ENCODE measurements at places on chromosomes 12 and 14.

GRCh38 chr12:117000316-117000715 is 89.6 kb downstream of the FBXW8 start:
- DNase-seq, result no peak

GRCh38 chr12:20415641-20416040 is 47.3 kb downstream of the PDE3A start:
- no peak for DNase-seq

DNA sequence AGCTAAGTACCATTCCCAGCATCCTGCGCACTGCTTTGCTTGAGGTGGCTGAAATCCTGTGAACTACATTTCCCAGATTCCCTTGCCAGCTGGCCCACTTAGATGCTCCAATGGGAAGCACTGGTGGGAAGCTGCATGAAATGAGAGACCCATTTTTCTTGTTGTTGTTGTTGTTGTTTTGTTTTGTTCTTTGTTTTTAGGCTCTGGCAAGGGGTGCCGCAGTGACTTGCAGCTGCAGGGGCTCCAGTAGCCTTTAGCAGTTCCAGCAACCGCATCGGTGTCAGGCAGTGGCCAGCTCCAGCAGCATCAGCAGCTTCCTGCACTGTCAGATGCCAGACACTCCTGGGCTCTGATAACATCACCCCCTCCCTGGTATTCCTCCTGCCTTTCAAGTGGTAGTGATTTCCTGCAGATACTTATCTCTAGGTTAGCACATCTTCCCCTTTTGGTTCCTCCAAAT is 8.8 kb upstream of the EGLN3 start:
- DNase-seq, result no peak

- DNase-seq, result no peak
These were observed 6.5 kb upstream of the GLT8D2 start for GRCh38 chr12:104056419-104056972.

DNA sequence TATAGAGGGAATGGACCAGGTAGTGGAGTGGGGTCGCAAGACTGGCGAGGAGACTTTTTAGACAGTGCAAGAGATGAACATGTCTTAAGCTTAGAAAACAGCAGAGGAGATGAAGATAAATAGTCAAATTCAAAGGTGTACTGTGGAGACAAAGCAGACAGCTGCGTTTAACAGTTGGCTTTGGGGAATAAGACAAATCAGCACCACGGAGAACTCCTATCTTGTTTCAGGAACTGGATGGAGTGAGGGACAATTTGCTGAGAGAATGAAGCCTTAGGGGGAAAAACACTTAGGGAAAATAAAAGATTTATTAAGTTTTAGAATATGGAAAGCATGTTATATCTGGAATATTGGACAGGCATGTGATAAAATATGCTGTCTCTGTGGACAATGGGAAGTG is 458.8 kb downstream of the GLT1D1 start:
- no peak for DNase-seq

DNA sequence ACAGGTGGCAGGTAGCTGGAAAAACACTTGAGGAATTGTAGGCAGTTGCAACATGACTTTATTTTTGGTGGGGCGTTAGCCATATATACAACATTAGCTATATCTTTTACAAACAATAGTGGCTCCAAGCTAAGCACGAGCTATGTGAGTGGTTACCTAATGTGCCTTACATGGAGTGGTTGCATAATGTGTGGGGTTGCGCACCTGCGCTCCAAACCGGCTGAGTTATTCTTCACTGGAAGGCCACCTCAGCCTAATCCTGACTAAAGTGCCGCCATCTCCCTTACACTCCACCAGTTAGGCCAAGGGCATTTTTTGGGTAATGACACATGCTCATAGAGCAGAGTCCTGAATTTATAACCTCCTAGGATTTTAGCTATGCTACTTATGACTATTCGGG is 31.8 kb upstream of the G2E3 start:
- no peak for DNase-seq

GRCh38 chr14:49858383-49858782 is 5.8 kb upstream of the NEMF start:
- no peak for DNase-seq

DNA sequence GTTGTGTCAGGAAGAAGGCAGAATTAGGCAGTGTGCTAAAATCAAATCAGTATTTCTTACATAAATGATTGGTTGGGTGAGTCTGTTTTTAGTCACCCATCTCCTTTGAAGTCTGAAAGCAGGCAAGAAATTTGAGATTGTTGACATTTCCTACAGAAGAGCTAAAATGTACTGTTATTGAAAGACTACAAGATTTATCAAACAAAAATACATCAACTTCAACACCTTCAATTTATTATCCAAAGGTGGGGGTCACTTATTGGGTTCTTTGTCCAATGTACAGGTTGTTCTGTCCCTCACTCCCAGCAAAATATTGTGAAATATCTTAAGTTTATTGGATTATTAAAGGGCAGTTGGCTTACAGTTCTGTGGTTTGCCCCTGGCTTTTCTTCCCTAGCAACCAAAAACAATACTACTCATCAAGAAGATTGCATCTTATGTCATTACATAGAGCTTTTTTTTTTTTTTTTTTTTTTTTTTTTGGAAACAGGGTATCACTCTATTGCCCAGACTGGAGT is 20.6 kb upstream of the PKP2 start:
- DNase-seq, result no peak

DNA sequence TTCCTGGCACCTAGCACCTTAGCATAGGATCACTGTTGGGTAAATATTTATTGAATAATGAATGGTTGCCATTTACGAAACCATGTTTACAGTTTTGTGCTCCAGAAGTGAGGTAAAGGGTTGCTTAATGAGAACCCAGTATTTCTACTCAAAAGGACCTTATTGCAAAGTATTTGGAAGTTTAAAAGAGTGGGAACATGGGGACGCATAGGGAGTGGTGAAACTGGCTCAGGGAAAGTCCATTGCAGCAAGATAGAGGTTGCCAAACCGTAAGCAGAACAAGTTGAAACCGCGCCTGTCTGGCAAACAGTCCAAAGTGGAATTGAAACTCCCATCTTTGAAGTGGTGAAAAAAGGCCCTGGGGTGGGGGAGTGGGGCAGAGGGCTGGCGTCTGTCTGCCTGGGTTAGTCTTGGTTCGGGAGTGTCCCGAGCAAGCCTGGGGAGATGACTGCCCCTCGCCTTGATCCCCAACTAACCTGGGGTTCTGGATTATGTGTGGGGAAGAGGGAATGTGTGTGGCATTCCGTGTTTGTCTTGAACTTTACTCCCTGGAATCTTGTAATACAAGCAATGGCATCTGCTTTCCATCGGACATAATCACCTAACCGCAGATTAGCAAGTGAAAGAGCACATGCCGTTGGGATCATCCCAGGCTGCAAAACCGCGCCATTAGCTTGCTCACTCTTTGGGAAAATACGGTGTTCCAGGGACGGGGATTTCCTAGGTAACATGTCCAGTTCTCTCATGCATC is 7.2 kb downstream of the ALDH2 start:
- DNase-seq, result no peak

GRCh38 chr12:118880720-118881493 is 100.4 kb upstream of the SRRM4 start:
- DNase-seq, result no peak

GRCh38 chr14:101442451-101442850 is 118.8 kb upstream of the DIO3 start:
- no peak for DNase-seq

DNA sequence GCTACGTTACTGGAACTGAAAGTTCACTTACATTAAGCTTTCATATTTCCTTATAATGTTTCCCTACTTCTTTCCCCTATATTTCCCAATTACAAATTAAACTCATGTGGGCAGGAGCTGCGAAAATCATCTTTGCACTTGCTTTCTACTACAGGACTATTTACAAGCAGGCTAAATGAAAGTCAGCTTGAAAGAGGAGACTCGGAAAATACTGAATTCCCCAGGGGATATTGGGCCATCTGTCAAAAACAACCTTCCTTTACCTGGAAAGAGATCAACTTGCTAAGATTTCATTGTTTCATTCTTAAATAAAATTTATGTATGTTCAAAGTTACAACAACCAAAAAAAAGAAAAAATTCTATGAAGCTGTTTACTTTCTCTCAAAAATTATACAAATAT is 92.8 kb upstream of the BBS10 start:
- no peak for DNase-seq

- no peak for DNase-seq
These were observed 9.5 kb upstream of the RAB35 start for GRCh38 chr12:120125792-120126634.

- DNase-seq, result no peak
These were observed 59.5 kb upstream of the GARIN2 start for GRCh38 chr14:67129768-67130167.

GRCh38 chr12:1517007-1517406 is 77.4 kb downstream of the FBXL14 start:
- DNase-seq, result no peak

DNA sequence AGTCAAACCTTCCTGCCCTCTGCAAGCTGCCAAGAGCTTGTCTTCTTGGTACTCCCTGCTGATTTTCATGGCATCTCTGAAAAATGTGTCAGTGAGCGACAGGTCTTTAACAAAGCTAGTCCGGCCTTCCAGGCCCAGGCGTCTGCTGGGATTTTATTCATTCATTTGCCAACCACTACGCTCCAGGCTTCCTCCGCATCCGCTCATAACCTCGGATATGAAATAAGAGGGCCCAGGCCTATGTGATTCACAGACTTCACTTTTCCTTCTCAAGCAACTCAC is 13.8 kb downstream of the TSPAN9 start:
- no peak for DNase-seq

DNA sequence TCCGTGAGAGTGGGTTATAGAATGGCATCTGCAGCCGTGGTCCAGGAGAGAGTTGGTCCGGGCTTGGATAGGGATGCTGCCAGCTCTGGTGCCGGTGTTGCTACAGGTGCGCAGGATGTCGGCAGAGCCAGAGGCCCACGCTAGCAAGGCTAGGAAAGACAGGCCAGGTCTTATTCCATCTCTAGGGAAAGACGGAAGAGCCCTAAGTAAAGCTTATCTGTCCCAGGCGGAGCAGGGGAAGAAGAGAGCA is 485 bp upstream of the PSME1 start:
- no peak for DNase-seq

DNA sequence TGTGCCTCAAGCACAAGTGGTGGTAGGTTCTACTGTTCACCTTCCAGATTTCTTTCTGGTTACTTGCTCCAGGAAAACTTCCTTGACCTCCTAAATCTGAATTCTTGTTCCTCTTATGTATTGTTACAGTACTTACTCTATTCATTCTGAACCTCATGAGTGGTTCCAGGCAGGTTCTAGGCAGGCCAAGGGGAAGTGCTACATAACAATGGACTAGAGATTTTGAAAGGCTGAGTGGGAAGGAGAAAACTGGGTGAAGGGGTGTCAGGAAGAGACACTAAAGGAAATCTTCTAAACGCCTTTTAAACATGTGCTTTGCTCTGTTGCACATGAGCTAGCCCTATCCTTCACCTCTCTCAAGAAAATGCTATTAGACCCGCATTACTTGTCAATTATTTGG is 1.6 kb downstream of the YARS2 start:
- DNase-seq, result no peak

DNA sequence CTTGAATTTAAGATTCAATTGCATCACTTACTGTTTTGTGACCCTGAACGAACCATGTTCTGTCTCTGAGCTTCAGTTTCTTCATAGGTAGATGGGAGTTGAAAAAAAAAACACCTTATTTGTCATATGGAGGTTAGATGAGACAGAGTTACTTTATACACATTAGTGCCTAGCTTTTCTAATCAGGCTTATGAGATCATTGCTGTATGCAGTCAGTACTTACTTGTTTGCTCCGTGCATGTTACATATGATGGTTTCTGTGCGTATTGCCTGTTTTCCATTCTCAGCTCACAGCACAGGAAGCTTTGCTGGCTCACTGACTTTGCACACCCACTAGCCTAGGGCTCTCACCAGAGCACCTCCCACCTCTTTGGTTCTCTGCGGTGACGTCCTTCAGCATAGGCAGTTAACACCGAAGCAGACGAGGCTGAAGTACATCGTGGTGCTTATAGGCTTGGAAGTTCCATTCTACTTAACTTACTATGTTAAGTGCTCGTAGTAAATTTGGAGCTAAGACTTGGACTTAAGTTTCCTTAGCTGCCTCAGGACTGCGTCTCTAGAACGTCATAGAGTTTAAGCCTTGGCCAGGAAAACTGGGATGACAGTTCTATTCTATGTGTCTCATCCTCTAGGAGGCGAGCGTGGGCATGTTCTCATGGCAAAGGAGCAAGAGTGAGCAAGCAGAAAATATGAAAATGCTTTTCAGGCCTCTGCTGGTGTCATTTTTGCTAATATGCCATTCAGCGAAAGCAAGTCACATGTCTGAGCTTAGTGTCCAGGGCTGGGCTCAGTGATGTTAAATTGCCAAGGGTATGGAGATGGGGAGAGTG is 57.3 kb downstream of the NRXN3 start:
- DNase-seq, result no peak

DNA sequence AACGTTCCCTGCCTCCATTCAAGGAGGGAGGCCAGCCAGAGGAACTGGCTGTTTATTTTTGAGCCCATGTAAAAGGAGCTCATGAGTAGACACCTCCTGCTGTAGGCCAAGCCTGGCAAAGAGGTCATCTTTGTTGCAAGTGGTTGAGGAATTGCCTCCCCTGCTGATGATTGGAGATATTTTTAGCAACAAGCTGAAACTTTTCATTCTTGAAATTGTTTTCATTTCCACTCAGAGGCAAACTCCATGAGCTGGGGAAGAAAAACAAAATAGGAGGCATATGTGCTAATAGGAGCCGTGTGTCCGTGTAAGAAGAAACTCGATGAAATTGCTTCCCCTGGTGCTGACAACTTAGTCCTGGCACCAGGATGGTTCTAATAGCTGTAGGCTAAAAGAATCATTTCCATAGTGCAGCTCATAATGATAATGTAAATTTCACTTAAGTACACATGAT is 440.1 kb upstream of the FAR2 start:
- DNase-seq, result no peak

- DNase-seq, result no peak
These were observed 152.4 kb upstream of the RTL1 start for GRCh38 chr14:101055776-101056374.

GRCh38 chr14:20179218-20179617 is 11.5 kb upstream of the OR11G2 start:
- no peak for DNase-seq
